Suprapubic skin (tissue), 4 donors: ENCODE measurements at places on chromosomes 2 and 18.

GRCh38 chr2:222919841-222920526 is 59.1 kb downstream of the ACSL3 start:
- DNase-seq, result no peak
- no peaks in the 10 kb centered on the region for H3K4me1 ChIP-seq
- H3K27me3 ChIP-seq, result no peaks in the 10 kb centered on the region

DNA sequence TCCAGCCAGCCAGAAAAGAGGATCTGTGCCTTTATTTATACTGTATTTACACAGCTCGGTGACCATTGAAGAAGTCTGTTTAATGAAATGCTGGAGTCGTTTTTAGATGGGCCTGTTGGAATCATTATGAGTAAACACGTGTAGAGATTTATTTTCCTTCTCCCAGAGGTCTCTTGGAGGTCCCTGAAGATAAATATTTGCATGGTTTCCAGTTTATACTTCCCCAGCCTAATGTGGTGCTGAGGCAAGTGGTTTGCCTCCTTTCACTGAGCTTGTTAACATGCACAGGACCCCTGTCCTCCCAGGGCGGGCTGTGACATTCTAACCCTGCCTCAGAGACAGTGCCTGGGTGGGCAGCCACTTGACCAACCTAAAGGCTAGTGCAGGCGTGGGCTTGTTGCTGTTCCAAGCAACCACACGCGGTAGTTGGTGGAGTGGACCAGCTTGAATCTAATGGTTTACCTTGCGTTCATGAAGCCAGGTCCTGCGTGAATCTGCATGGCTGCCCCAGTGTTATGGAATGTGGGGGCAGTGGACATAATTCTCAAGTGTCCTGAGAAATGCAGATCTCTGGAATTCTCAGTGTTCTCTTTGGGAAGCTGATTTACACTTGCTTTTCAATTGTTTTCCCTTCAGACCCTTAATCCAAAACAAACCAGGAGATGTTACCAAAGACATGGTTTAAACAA is 130.2 kb upstream of the DLX2 start:
- DNase-seq, result no peak
- no peak overlapping the region for H3K4me3 ChIP-seq
- no peaks in the 10 kb centered on the region for H3K36me3 ChIP-seq
- H3K27me3 ChIP-seq, result peaks cover 35% of the 10 kb centered on the region
- H3K4me1 ChIP-seq, result peaks cover 66% of the 10 kb centered on the region
- H3K27ac ChIP-seq, result peak overlapping the region; percentile 68

DNA sequence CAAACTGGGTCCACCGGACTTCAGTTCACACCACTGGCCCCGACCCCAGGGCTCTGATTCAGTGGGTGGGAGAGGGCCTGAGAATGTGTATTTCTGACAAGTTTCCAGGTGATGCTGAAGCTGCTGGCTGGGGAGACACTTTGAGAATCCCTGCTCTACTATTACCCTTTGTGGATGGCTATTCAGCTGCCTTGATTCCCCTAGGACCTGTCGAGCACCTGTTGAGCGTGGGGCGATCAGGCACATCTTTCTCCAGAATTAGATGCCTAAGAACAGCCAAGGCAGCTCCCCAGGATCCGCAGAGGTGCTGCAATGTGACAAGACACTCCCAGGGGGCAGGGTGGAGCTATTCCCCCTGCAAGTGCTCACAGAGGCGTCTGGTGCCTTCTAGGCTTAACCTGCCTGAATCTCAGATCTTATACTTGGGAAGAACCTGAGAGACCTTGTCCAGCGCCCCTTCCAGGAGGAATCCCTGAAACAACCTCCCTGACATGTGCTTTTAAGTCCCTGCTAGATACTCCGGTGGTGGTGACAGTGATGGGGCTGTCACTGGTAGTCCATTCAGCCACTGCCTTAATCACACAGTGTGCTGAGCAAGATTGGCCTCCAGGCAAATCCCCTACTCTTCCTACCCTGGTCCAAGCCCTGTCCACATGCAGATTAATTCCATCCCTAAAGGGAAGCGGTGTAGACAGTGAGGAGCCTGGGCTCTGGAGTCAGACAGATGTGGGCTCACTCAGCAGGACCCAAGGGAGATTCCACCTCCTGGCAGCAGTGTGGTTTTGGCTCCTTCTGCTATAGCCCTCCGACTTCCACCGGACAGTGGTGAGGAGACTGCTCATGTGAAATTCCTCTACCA is 43.4 kb upstream of the OTOF start:
- H3K27me3 ChIP-seq, result peaks cover 28% of the 10 kb centered on the region
- DNase-seq, result peak; percentile 28
- H3K4me3 ChIP-seq, result no peak overlapping the region
- no peaks in the 10 kb centered on the region for H3K4me1 ChIP-seq
- H3K36me3 ChIP-seq, result no peaks in the 10 kb centered on the region

DNA sequence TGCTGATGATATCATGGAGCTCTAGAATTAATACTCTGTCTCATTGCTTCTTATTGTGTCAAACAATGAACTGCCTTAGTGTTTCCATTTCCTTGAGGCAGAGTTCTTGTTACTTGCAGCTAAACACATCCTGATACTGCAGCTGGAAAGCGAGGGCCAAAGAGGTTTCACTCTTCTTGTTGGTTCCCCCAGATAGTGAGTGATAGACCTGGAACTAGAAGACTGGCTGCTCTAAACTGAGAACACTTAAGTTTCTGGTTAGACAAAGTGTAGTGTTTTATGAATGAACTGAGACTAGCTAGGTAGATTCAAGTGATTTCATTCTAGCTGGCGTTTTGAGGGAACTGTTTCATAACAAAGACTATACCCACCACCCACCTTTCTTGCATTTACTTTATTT is 321.7 kb downstream of the TXNL1 start:
- H3K27me3 ChIP-seq, result no peaks in the 10 kb centered on the region
- no peak overlapping the region for H3K27ac ChIP-seq
- no peak for DNase-seq
- no peaks in the 10 kb centered on the region for H3K36me3 ChIP-seq
- peaks cover 5% of the 10 kb centered on the region for H3K4me1 ChIP-seq

GRCh38 chr2:207067473-207067872 is 98.3 kb downstream of the KLF7 start:
- H3K4me3 ChIP-seq, result no peak overlapping the region
- H3K36me3 ChIP-seq, result no peaks in the 10 kb centered on the region
- H3K27me3 ChIP-seq, result no peaks in the 10 kb centered on the region

GRCh38 chr2:229586746-229587705 is 127.3 kb downstream of the DNER start:
- H3K27ac ChIP-seq, result no peak overlapping the region
- H3K4me3 ChIP-seq, result peak overlapping the region; percentile 21
- H3K27me3 ChIP-seq, result no peaks in the 10 kb centered on the region
- no peaks in the 10 kb centered on the region for H3K36me3 ChIP-seq
- peaks cover 7% of the 10 kb centered on the region for H3K4me1 ChIP-seq

DNA sequence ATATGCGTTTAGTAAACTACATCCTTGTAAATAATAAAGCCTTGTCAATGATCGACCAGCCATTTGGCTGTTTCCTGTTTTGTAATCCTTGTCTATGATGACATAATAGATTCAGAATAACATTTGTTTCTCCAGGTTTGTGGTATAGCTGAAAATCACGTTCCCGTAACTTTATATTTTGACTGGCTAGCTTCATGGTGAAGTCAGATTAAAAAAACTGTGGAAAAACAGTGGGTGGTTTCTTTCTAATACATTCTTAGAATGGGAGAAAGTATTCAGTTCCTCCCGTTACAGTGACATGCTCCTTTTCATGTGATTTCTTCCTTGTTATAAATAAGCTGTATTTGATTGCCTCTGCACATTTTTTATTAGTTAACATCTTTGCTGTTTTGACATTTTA is 366.9 kb downstream of the NYAP2 start:
- peaks cover 12% of the 10 kb centered on the region for H3K4me1 ChIP-seq
- no peaks in the 10 kb centered on the region for H3K36me3 ChIP-seq
- DNase-seq, result no peak
- no peaks in the 10 kb centered on the region for H3K27me3 ChIP-seq

DNA sequence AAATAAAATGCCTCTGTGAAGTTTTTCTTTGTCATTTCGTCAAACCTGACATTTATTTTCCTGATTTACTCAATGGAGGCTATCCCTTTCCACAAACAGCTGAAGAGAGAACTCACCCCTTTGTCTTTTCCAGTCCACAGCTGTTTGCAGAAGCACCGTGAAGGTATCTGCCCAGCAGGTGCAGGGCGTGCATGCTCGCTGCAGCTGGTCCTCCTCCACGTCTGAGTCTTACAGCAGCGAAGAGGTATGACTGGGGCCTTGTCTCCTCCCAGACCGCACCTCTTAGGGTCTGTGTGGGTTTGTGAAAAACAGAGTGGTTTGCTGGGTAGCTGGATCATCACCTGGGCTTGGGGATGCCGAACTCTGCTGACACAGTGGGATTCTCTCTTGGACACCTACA is 9.7 kb downstream of the SPP2 start:
- H3K27me3 ChIP-seq, result peaks cover 3% of the 10 kb centered on the region
- H3K4me3 ChIP-seq, result no peak overlapping the region
- no peak for DNase-seq
- H3K36me3 ChIP-seq, result no peaks in the 10 kb centered on the region

- H3K36me3 ChIP-seq, result peaks cover 22% of the 10 kb centered on the region
- H3K4me3 ChIP-seq, result no peak overlapping the region
- H3K27me3 ChIP-seq, result no peaks in the 10 kb centered on the region
Observed at GRCh38 chr2:54968561-54969218, 81.6 kb downstream of the RTN4 start.

DNA sequence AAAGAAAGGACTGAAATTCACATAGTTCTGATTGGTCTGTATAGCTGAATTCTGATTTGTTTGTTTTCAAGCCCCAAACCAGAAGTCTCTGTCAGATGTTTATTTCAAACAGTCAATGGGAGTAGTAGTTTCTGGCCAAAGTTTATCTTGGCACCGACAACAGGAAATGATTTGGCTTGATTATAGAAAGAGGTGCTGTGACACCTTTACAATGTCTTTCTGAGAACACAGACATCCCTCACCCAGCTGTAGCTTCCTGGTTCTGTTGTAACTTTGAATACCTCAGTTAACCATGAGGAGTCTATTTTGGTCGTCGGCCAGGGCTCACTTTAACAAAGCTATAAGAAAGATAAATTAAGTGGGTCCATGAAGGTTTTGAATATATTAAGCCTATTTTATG is 545.0 kb upstream of the ZNF804A start:
- H3K36me3 ChIP-seq, result no peaks in the 10 kb centered on the region
- no peaks in the 10 kb centered on the region for H3K4me1 ChIP-seq
- no peaks in the 10 kb centered on the region for H3K27me3 ChIP-seq
- no peak for DNase-seq
- no peak overlapping the region for H3K27ac ChIP-seq
- no peak overlapping the region for H3K4me3 ChIP-seq

GRCh38 chr2:107064750-107065149 is 178.8 kb upstream of the ST6GAL2 start:
- DNase-seq, result no peak
- no peaks in the 10 kb centered on the region for H3K36me3 ChIP-seq
- H3K4me3 ChIP-seq, result no peak overlapping the region
- H3K27ac ChIP-seq, result no peak overlapping the region

DNA sequence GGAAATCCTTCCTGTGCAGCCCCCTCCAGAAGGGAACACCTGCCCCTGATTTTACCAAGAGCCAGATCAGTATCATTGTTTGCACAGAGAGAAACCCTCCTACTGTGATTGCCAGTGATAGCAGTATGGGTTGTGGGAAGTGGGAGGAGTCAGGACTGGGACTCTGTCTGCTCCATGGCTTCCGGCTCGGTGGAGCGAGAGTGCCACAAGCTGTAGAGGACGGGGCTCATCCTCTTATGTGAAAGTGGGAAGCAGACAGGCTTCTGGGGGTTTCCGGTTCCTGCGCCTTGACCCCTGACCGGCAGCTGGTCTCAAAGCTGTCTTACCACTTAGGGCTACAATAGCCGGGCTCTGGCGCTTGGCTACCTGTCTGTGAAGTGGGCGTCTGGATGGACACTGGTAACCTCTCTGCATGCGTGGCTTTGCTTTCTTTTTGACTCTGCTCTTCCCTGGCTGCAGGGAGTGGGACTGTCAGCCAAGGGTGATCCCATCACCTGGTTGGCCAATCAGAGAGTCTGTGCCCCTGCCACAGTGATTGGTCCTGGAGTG is 79.7 kb downstream of the BCL2L11 start:
- H3K27me3 ChIP-seq, result no peaks in the 10 kb centered on the region
- no peak overlapping the region for H3K4me3 ChIP-seq
- no peaks in the 10 kb centered on the region for H3K4me1 ChIP-seq
- H3K27ac ChIP-seq, result no peak overlapping the region
- DNase-seq, result no peak
- H3K36me3 ChIP-seq, result no peaks in the 10 kb centered on the region

DNA sequence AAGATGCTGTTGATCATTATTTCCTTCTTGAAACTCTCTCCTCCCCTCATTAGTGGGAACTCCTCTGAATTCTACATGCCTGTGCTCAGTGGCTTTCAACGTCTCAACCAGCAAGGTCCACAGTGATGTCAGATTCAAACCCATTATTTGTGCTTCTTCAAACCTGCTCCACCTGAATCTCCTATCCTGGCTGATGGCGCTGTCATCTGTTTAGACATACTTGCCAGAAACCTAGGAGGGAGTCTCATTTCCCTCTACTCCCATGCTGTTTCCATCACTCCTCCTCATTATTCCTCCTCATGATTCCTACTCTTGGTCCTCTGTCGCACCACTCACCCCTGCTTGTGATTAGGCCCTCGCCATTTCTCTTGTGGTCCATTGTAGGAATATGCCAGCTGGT is 2.9 kb upstream of the LPIN2 start:
- no peaks in the 10 kb centered on the region for H3K36me3 ChIP-seq
- H3K4me1 ChIP-seq, result peaks cover 50% of the 10 kb centered on the region
- no peak overlapping the region for H3K4me3 ChIP-seq
- H3K27ac ChIP-seq, result no peak overlapping the region
- no peak for DNase-seq

DNA sequence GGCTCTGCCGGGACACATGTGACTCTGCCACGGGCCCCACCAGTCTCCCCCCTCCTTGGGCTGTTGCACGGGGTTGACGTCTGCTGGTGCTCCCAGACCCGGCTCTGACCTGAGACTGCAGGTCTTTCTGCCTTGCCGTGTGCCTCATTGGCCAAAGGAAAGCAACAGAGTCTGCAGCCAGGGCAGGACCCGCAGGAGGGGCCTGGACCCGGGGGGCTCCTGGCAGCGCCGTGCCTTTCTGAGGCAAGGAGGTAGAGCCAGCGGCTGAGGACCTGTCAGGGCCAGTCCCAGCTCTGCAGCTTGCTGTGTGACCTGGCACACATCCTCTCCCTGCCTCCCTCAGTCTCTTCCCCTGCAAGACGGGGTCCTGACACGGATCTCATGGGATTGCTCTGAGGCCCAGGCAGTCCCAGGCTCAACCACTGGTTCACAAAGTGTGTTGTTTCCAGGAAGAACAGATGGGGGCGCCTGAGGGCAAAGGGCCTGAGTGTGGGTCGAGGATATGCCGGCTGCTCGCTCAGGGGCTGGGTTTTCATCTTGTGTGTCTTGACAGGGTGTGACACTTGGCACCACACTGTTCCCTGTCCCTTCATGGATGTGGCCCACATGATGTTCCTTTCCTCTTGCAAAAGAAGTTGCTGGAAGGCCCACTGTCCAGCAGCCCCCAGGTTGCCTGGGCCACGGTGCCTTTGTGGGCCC is 9.0 kb downstream of the CAPN10 start:
- no peaks in the 10 kb centered on the region for H3K4me1 ChIP-seq
- no peaks in the 10 kb centered on the region for H3K27me3 ChIP-seq
- DNase-seq, result peak; percentile 76
